ENCODE measurements at places on chromosomes 2 and 18.

DNA sequence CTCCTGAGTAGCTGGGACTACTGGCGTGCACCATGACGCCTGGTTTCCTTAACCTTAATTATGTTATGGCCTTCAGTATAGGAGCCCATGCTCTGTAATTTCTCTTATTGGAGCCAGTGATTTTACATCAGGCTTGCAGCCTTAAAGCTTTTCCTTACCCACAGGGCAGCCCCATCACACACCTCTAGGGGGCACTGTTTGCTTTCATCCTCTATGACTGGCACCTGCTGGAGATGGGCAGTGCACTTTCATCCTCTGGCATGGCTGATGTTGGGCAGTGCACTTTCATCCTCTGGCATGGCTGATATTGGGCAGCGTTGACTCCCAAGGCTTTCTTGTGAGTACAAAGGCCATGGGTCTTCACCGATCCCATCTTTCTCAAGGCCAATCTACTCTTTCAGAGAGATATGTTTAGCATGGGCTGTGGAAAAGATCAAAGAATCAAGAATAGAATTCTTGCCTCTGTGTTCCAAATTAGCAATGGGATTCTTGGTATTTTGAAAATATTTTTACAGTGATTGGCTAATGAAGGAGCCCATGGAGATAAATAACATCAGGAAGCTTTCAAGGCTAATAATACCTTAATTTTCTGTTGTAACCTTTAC lies 80.7 kb upstream of the MEX3C start:
- peak; percentile 8 for DNase-seq

GRCh38 chr2:214591366-214591765 lies 180.5 kb downstream of the VWC2L start:
- no peak for DNase-seq

DNA sequence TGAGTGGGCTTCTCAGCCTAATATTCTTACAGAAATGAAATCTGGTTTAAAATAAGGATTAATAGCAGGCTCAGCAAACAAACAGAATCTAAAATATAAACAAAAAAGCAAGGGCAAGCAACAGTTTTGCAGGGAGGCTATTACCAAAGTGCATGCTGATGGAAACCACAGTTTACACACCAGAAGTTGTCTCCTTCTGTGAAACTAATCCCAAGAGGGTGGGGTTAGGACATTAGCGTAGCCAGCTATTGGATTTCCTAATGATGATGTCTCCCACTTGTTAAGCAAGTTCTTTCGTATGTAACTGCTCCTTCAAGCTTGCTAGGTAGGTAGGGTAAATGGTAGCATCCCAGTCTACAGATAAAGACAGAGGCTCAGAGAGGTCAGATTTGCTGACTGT lies 65.0 kb upstream of the TSPYL6 start:
- no peak for DNase-seq

- no peak for DNase-seq
Measured at GRCh38 chr2:160558531-160558930, 64.9 kb upstream of the RBMS1 start.

GRCh38 chr18:6052449-6052913 lies 157.2 kb upstream of the TMEM200C start:
- DNase-seq = no peak

- no peak for DNase-seq
Measured at GRCh38 chr2:40038646-40039045, 259.6 kb upstream of the THUMPD2 start.

GRCh38 chr2:148306027-148306426 lies 285.1 kb downstream of the MBD5 start:
- DNase-seq = no peak

GRCh38 chr18:8322486-8322885 lies 286.8 kb upstream of the RAB12 start:
- DNase-seq = no peak

DNA sequence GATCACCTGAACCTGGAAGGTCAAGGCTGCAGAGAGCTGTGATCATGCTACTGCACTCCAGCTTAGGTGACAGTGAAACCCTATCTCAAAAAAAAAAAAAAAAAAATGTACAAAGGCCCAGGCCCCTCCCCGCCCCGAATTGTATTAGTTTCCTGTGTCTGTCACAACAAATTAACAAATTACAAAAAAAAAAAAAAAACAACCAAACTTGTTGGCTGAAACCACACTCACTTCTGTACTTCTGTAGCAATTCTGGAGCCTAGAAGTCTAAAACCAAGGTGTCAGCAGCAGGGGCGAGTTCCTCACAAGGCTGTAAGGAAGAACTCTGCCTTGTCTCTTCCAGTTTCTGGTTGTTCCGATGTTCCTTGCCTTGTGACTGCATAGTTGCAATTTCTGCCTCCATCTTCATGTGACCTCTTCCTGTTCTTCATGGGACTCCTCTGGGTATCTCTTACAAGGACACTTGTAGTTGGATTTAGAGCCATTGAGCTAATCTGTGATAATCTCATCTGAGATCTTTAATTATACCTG lies 100.8 kb upstream of the ZSWIM2 start:
- DNase-seq = no peak

DNA sequence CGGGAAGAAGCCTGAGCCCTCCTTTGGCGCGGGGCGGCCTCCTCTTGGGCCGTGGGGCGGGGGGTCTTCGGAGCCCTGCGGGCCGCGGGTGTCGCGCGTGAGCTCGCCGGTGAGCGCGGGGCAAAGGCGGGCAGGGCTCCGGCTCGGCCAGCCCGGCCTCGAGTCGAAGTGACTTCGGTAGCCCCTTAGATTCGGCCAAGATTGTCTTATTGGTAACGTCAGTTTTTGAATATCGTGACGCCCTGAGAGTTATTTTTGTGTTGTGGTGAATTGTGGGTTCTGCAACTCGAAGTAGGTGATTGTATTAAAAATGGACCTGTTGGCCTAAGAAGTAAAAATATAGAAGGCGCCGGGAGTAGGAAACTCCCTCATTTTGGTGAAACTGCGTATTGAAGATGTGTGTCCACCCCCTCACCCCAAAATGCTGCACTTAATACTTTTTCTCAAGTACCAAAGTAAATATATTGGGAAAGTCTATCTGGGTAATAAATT lies 669 bp downstream of the MARCHF7 start:
- DNase-seq = peak; percentile 60

Data from CD4-positive, alpha-beta T cell treated with Interleukin-21 for 1 hour (primary cell).